ENCODE measurements at places on chromosomes 11 and 22.

DNA sequence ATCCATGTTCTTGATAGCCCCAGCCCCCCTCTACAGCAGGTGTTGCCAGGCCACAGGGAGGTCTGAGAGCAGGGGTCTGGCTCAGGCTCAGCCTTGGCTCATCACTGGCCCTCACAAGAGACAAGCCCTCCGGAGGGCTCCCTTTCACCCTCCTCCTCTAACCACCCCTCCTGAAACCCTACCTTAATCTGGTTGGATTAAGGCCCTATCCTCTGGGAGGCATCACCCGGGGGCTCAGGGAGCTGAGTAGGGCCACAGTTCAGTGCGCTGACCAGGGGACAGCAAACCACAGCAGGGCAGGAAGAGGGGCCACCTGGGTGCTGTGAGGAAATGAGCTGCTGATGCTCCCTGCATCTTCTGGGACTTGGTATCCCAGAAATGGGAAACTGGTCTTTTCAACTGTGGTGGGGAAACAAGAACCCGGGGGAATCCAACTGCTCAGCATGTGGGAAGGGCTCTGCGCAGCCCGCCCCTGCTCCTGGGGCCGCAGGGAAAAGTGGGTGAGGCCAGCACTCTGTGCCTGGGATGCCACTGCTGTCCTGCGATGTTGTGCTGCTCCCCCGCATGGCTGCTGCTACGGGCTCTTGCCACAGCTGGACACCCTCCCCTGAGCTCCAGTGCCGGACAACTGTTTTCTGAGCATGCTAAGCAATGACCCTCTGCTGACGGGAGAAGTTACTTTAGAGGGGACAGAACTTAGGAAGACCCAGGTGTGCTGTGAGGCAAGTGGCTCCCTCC, 17.5 kb downstream of the ADORA2A start:
- DNase-seq: no peak

DNA sequence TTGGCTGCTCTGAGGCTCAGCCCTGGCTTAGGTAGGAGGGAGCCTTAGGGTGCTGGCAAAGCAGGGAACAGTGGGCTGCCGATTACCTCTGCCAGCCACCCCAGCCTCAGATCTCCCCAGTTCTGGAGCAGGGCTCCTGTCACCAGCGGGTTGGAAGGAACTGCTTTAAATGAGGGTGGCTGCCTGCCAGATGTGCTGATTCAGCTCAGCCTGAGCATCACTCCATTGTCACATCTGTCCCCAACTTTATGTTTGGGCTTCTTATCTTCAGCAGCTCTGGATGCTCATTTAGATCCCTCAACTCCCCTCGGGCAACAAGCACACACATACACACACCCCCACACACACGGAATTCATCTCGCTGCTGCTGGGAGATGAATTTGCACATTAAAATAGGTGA, 16.9 kb upstream of the ANKK1 start:
- DNase-seq: no peak

DNA sequence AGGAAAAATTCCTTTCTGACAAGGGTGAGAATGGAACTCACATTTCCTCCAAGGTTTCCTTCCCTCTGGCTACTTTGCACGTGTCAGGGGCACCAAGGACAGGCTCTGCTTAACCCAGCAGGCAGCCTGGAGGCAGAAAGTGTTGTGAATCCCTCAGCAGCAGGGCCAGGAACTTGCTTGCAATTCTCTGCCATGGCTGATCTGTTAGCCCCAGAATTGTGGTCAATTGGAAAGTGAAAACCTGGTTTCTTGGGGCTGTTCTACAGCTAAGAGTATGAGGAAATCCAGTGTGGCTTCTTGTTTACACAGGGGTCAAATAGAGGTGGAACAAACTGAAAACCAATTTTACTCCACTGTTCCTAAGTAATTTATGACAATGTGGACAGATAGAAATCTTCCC, 38.3 kb upstream of the CEP295 start:
- no peak for DNase-seq

GRCh38 chr22:39994041-39994565, 651 bp upstream of the FAM83F start:
- peak; percentile 24 for DNase-seq

DNA sequence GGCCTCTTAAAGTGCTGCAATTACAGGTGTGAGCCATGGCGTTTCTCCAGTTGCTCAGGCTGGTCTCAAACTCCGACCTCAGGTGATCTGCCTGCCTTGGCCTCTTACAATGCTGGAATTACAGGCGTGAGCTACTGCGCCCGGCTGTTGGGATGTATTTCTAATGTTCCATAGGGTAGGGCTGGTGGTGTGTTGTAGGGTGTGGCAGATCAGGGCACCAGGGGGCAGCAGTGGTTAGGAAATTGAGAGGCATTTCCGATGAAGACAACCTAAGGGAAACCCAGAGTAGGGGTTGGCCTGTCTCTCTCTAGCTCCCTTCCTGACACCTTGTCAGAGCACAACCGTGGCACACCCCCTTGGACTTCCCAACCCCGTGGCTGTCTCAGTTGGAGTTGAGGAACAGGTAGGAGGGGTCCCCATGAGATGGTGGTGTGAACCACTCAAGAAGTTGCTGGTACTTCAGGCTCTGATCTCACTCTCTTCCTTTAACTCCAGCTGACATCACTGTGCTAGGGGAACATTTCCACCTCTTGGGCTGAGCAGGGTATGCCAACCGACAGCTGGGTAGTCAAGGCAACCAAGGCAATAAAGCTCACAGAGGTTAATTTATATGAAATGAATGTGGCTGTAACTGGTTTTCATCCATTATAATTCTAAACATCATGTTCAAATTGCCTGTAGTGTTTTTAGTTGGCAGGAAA, 33.0 kb downstream of the YWHAH start:
- peak; percentile 61 for DNase-seq

DNA sequence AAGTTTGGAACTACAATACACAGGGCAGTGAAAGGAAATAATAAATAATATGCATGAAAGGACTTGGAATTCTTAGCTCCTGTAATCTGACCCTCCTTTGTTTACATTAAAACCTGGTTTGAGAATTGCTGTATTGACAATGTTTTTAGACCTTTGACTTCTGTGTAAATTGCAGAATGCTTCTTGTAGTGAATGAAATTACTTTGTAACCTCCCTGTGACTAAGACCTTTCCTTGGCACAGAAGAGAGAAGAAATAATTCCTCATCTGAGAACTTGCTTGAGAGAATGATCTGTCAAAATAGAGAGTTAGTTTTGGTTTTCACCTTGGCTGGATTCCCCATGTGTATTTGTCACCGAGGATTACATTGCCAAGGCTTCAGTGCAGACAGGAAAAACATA, 640.0 kb upstream of the ANO5 start:
- no peak for DNase-seq

DNA sequence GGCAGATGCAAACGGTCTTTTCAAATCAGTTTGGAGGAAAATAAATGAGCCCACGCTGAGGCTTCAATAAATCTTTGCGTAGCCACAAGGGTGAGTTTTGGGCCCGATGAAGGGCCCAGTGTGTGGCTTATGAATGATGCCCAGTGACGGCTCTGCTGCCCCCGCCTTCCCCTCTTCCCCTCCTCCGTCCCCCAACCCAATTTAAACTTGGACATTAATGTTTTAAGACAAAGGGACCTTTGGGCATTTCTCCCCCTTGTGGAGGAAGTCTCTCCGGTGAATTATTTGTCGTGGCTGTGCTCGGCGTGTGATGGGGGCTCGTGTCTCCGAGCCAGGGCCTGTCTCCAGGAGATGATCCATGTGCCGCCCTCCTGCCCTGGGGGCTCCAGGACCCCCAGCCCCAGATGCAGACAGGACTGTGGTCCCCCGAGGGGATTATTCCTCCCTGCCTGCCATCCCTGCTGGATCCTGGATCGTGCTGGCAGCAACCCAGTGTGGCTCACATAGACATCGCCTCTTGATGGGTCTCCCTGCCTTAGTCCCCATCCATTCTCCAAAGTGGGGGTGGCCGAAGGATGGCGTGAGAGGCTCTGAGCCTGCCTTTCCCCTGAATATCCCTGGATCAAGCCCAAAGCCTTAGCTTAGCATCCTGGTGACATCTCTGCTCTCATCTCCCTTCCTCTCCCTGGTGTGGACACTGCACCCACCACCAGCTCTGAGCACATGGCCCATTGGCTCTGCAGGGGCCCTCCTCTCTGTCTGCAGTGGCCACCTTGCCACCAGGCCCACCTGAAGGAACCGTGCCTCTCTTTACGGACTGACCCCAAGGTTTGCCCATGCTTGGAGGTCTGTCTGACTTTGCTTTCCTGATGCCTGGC, 56.4 kb downstream of the SMIM38 start:
- peak; percentile 9 for DNase-seq

- peak; percentile 48 for DNase-seq
Observed at GRCh38 chr22:19143967-19144400, 467 bp downstream of the ESS2 start.

DNA sequence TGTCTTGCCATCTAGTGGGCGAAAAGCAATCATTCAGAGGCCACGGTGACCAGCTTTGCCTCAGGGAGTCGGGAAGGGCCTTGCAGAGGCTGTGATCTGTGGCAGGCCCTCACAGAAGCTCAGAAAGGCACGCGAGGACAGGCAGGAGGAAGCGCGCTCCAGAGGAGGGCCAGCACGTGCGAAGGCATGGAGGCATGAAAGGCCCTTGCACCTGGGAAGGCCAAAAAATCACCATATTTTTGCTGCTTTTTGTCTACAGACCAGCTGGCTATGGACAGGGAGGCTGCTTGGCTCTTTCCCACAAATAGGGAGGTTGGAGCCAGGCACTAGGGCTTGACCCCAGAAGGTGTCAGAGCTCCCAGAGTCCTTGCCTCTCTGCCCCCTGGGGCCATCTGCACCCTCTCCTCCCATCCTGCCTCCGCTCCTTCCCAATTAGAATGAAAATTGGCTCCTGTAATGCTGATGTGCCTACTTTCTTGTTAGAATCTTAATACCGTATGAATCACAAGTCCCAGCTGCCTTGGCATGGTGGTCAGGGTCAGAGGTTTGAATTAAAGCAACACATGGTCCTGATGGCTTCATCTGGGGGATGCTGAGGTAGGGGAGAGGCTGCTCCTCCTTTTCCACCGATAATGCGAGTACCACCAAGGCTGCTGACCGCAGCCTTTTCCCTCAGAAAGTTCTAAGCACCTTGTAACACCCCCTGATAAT, 69.1 kb downstream of the FEZ1 start:
- DNase-seq: no peak

- DNase-seq: no peak
Observed at GRCh38 chr11:35323076-35323868, 96.1 kb downstream of the SLC1A2 start.

- DNase-seq: no peak
Observed at GRCh38 chr11:99925968-99926367, 761.1 kb upstream of the ARHGAP42 start.

GRCh38 chr11:67272327-67273259, 6.3 kb downstream of the GRK2 start:
- DNase-seq: no peak

- no peak for DNase-seq
Observed at GRCh38 chr11:30452114-30452513, 129.2 kb downstream of the ARL14EP start.

- DNase-seq: no peak
Observed at GRCh38 chr22:38068641-38069371, 11.6 kb downstream of the PICK1 start.

DNA sequence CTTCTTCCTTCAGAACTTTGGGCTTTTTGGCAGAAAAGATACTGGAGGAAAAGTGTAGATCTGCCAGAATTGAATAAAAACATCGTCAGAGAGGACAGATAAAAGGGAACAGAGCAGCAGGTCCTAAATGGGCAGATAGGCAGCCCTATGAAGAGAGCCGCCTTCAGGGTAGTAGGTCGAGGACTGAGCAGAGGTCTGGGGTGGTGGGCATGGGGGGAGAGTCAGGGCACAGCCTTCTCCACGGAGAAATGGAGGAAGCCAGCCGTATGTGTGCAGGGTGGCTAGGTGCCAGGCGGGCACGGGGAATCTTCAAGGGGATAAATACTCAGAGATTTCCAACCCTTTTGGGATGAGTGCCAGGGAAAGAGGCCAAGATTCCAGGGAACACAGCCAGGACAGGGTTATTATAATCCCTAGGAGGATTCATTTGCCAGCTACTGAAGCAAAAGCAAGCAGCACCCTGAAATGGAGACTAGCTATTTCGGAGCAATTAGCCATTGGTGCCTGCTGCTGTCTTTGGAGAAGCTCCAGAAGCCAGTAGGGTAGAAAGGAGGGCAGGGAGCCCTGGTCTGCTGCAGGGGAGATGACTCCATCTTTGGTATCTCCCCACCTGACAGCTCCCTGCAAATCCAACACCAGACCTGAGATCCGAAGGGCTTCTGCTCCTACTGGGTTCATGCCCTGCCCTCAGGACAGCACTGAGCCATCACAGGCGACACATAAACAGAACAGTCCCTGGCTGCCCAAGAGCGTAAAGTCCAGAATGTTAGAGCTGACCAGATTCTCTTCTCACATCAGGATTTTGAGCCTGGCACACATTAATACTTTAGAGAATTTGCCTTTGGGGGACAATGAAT, 174.5 kb upstream of the NTM start:
- no peak for DNase-seq

Measured in hematopoietic multipotent progenitor cell (in vitro differentiated cells).